Renal pelvis (tissue), 12 donors: ENCODE measurements at places on chromosomes 1 and 21. TPM values are rescaled to one million over a fixed set of nuclear protein-coding genes. Genes with fewer than 3 reads are reported as not detected.

SLC5A9 gene
- 3.5 TPM for polyA plus RNA-seq

- no peak for DNase-seq
Measured at GRCh38 chr1:7341145-7341905, 429.8 kb upstream of the VAMP3 start.

GRCh38 chr21:35697321-35697808 lies 363.0 kb downstream of the SETD4 start:
- DNase-seq: peak; percentile 43

DNA sequence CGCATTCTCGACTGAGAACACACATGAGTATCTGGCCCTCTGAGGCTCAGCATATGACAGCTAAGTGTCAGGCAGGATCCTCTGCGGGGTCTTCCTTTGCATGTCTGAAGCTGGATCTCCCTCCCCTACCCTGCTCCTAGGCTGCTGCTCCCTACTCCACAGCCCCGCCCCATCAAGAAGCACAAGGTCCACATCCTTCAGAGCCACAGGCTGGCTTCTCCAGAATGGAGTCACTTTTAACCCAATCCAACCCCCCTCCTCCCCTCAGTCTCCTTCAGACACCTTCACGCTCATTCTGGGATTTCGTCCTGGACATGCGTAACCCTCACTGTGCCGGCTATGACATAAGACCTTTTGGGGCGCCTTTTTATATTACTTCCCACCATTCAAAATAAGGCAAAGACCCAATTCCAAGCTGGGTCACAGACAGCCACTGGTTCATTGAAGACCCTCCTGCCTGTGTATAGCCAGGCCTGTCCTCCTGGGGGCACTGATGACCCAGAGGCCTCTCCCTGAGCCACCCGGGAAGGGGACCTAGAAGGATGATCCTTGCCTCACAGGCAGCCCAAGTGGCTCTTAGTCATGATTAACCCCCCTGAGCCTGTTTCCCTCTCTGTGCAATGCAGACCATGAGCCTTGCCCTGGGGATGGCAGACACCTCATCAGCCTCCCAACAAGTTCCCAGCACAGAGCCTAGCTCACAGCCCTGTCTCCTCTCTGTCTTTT lies 4.7 kb downstream of the ADGRB2 start:
- DNase-seq: no peak

MLLT11 gene
- polyA plus RNA-seq: 23.9 TPM
